ENCODE measurements at places on chromosomes 3 and 15. TPM values are rescaled to one million over a fixed set of nuclear protein-coding genes. Genes with fewer than 3 reads are reported as not detected.

GRCh38 chr15:48984811-48985352 lies 21.2 kb upstream of the SHC4 start:
- no peak for DNase-seq

DNA sequence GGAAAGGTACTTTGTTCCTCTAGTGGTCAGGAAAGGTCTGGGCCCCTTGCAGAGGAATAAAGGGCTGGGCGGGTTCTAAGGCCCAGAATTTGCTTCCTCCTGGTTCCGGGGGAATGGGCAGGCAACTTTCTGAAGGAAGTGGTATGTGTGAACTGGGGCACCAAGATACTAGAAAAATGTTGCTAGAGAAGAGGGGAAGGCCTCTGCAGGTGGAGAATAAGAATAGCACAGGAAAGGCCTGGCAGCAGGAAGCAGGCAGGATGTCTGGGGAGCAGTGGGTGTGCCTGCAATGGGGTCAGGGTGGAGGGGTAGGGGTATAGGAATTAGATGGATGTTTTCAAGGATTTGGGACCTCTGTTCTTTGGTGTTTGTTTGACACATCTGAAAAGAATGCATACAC lies 2.0 kb downstream of the SLC22A13 start:
- DNase-seq = no peak

DNA sequence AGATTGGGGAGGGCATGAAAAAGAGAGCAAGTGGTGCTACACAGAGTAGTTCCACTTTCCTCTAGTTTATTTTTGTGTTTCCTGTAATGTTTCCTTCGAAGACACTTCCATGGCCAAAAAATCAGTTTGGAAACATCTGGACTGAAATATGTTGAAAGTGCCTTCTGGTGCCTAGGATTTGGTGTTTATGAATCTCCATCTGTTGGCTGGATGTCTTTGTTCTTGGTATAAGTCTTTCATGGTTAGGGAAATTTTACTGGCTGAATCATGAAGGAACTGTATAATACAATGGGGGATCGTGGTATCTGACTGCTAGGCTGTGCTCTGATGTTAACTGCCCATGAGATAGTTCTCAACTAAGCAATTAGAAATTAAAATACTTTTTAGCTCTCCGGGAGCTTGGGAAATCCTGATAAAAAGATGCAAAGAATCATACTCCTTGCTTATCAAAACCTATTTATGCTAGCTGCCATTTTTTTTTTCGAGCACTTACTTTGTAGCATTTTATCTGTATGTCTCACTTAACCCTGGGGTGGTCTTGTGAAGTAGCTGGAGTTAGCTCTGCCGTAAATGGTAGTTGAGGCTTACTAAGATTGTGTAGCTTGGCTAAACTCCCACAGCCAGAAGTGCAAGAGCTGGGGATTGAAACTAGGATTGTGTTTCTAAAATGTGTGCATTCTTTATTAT lies 21.9 kb downstream of the AKAP13 start:
- DNase-seq = no peak

DNA sequence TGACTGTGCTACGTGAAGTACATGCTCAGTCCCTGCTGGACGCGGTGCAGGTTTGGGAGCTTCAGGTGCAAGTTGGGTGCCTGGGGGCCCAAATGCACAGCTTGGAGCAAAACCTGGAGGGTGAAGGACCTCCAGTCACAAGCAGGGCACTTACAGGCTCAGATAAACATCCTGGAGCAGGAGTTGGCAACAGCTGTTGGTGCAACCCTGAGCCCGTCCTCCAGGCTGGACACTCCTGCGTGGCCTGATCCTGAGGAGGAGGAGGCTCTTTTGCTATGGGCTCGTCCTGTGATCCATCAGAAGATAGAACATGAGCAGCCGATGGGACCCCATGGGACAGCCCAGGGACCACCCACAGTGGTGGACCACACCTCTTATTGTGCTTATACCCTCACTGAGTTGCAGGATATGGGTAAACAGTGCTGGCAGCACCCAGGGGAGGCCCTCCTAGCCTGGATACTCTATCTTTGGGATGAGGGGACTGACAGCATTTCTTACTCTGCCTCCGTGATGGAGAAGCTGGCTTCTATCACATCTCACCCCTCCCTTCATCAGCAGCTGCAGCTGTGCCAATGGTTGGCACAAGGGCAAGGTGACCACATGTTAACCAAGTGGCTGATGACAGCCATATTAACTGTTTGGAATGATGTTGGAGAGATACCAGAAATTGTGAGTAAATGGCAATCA lies 301.6 kb downstream of the ZPLD1 start:
- DNase-seq = no peak

DNA sequence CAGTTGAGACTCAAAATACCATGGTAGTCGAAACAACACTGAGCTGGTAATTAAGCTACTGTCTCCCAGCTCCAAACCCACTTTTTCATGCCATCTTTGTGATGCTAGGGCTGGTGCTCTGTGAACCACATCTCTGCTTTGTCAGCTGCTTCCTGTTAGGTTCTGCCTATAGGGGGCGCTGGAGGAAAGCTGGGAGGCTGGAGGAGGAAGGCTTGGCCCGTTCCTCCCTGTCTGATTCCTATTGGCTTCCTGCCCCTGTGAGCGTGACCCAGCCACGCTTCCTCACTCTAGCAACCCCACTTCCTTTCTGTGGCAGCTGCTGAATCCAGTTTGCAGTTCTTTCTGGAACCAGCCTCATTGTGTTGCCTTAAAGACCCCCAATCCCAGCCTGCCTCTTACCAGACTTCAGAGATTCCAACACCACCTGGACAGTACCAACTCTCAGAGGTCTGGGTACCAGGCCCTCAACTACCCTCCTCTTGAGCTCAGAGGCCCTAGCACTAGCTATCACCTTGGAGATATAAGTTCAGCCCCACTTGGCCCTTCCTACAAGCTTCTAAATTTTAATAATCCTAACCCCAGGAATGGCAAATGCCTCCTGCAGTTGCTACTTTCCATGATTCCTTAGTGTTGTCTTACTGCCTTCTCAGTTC lies 120.9 kb downstream of the ERC2 start:
- DNase-seq = no peak

DNA sequence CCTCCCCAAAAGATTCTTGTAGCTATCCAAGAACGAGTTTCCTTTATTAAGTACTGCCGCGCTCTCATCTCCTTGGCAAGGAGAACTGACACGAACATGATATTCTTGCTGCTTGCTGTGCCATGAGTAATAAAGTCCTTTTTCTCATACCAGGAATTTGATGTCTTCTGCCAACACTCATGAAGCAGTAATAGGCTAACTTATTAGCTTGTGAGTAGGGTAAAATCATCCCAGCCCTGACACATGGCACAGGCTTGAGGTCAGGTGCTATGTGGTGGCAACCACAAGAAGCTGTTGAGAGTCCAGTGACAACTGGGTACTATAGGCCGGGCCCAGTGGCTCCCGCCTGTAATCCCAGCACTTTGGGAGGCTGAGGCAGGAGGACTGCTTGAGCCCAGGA lies 22.7 kb upstream of the UBXN7 start:
- no peak for DNase-seq

GRCh38 chr15:29490747-29491471 lies 221.3 kb upstream of the NSMCE3 start:
- no peak for DNase-seq

Gene SLC12A1
- polyA plus RNA-seq = 0.15 TPM

Gene TIGIT
- polyA plus RNA-seq = 0.20 TPM

Gene NMD3
- polyA plus RNA-seq = 38.0 TPM

Data from forelimb muscle (tissue), 1 donor.